Fibroblast of skin of back (primary cell): ENCODE measurements at places on chromosomes 6 and 20.

DNA sequence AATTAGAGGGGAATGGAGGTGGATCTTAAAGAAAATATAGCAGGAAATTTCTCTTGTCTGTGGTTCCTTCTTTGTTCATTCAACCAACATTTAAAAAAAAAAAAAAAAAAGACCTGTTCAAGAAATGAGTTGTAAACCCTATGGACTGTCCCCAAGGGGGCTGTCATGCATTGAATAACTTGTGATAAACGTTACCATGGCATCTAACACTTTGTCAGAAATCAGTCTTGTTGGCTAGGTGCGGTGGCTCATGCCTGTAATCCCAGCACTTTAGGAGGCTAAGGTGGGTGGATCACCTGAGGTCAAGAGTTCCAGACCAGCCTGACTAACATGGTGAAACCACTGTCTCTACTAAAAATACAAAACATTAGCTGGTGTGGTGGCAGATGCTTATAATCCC lies 381.7 kb downstream of the BCKDHB start:
- no peak for DNase-seq

- DNase-seq: no peak
These were observed 81.7 kb upstream of the SHLD1 start for GRCh38 chr20:5668529-5668868.

DNA sequence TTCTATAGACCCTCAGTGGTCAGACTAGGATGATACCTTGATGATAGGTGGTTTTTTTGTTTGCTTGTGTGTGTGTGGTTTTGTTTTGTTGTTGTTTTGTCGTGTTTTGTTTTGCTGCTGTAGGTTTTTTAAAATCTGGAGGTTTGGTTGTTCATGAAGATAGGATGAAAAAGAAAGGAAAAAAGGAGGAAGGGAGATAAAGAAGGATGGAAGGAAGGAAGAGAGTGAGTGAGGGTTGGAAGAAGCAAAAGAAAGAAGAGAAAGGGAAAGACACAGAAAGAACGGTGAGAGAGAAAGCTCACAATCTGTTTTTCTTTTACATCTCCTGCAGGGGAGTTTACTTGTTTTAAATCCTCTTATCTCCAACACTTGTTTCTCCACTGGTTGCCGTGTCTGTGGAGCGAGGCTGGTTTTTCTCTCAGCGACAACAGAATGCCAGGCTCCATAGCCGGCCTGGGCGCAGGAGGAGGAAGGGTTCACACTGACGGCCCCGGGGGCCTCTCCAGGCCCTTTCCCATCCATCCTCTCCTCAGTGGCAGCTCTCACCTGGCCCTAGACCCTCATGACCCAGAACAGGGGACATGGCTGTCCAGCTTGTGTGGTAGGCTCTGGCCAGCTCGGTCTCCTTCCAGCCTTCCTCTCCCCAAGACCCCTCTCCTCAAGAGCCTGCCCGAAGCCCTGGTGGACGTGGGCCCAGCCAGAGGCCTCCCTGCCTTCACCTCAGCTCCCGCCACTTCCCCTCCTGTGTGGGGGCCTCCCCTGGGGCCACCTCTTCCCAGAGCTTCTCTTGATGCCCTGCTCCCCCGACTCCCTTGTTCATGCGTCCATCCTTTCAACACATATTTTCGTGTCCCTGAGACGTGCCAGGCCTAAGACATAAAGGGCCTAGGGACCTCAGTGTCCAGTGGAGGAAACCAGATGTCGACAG lies 168.4 kb downstream of the VEGFA start:
- no peak for DNase-seq

DNA sequence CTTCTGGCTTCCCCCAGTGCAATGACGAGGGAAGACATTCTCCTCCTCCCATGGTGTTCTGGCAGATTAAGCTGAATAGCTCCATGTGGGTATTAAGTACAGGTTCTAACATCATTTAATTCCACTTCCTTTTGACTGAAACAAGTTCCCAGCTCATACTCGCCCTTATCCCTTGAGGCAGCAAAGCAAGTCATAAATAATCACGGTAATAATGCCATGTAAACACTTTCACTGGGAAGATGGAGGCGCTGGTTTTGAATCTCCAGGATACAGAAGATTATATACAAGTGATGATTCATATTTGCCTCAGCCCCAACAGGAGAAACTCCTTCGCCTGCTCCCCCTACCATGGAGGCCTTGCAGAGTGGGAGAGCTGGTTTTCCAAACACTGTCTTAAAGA lies 141.3 kb downstream of the PXDC1 start:
- DNase-seq: peak; percentile 63

- DNase-seq: no peak
These were observed 263.9 kb upstream of the SULF2 start for GRCh38 chr20:48049171-48049570.
